NCI-H2107 (cell line): ENCODE measurements at places on chromosomes 7 and 10.

DNA sequence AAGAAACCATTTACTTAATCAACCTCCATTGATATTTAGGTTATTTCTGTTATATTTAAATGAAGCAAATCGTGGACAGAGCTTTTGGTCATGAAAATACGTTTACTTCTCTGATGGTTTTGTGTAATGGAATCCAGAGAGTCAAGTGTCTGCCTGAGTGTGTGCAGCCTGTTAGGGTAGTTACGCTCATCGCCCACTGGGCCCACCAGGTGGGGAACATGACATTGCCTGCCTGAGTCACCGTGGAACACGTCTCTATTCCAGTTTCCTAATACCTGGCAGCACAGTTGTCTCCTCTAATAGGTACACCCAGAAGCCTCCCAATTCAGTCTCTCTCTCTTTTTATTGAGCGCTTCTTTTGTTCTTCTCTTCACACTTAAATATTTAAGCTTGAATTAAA is 91.0 kb downstream of the ADCY1 start:
- DNase-seq = no peak

DNA sequence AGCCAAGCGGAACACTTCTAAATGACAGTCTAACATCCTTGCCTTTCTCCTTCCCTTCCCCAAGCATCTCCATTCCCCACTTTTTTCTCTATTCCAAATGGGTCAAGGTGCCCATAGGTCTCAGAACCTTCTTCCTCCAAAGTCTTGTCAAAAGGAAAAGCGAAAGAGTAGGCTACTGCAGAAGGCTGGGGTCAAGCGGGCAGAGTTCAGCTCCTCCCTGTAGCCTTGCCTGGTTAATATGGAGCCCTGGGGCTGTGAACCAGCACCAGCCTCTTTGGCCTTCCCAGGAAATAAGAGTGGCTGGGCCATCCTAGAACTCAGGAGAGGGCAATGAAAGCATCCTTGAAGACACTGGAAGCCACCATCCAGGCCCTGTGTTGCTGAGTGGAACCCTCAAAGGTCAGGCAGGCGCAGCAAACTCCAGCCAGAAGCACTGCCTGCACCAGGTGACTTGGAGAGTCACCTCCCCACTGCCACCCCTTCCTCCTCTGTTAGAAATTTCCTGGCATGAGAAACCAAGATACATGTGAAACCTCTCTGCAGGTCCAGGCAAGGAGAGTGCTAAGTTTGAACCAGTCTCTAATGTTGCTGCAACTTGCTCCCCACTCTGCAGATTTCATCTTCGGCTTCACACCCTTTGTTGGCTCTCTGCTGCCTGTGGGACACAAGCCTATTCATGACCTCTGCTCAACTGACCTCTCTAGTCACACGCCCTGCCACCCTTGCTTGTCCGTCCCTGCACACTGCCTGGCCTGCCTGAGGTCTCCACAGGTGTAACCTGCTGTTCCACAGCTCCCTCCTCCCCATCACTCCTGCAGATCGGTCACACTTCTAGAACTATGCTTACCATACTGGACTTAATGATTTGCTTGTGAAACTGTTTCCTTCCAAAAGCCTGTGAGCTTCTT is 74.9 kb downstream of the SH3PXD2A start:
- no peak for DNase-seq

GRCh38 chr7:38773430-38773829 is 135.6 kb downstream of the VPS41 start:
- no peak for DNase-seq

GRCh38 chr10:218798-219197 is 83.5 kb downstream of the ZMYND11 start:
- no peak for DNase-seq

DNA sequence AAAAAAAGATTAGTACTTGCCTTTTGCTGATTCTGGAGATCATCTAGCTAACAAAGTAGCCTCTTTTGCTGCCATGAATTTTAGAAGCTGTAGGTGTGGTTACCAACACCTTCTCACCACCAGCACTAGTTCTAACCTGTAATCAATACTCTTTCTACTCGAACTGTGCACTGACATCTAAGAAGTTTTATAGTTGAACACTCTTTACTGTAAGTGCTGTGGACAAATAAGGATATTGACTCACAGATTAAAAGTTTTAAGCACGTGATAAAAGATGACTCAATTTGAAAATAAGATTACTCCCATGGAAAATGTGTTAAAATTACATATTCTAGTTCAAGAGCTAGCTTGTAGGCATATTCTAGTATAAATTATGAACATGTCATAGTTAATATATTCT is 89.9 kb downstream of the REEP3 start:
- no peak for DNase-seq

GRCh38 chr10:96850825-96851224 is 18.7 kb downstream of the LCOR start:
- no peak for DNase-seq
